ENCODE measurements at places on chromosomes 3 and 15. TPM values are rescaled to one million over a fixed set of nuclear protein-coding genes. Genes with fewer than 3 reads are reported as not detected.

- DNase-seq, result no peak
These were observed 70.5 kb downstream of the LRTM1 start for GRCh38 chr3:54857343-54857742.

- DNase-seq, result peak; percentile 16
These were observed 30.2 kb downstream of the FAM174B start for GRCh38 chr15:92625251-92625980.

Gene GRAMD2A
- 0.32 TPM for polyA plus RNA-seq

Gene KBTBD12
- polyA plus RNA-seq, result not detected

DNA sequence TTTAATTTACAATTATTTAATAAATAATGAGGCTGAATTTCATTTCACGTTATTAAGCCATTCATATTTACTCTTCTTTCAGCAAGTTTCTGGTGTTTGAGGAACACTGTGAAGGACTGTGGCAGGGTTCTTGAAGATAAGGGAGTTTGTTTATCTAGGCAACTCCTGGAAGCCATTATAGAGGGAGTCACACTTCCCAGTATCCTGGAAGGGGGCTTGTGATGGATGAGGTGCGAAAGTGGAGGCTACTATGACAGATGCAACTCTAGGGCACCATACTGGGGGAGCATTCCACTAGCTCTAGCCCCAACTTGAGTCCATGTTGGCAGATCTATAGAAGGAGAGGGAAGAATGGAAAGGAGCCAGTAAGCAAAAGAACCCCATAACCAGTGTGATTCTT lies 14.4 kb downstream of the CNOT10 start:
- no peak for DNase-seq

DNA sequence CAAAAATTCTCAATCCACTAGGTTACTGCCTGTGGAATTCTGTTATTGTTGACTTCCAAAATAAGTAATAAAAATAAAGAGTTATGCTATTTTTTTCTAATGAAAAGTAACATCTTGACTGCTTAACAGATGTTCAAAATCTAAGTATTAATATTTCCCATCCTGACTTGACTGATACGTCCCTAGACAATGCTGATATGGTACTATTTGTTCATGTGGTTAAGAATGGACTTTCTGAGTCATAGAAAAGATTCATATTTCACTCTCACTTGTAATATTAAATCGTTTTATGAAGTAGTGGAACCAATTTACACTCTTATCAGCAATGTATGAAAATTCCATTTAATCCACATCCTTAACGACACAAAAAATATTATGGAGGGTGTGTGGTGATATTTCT lies 104.8 kb upstream of the PLSCR5 start:
- DNase-seq, result no peak

Gene SLC22A13
- polyA plus RNA-seq, result 0.19 TPM

DNA sequence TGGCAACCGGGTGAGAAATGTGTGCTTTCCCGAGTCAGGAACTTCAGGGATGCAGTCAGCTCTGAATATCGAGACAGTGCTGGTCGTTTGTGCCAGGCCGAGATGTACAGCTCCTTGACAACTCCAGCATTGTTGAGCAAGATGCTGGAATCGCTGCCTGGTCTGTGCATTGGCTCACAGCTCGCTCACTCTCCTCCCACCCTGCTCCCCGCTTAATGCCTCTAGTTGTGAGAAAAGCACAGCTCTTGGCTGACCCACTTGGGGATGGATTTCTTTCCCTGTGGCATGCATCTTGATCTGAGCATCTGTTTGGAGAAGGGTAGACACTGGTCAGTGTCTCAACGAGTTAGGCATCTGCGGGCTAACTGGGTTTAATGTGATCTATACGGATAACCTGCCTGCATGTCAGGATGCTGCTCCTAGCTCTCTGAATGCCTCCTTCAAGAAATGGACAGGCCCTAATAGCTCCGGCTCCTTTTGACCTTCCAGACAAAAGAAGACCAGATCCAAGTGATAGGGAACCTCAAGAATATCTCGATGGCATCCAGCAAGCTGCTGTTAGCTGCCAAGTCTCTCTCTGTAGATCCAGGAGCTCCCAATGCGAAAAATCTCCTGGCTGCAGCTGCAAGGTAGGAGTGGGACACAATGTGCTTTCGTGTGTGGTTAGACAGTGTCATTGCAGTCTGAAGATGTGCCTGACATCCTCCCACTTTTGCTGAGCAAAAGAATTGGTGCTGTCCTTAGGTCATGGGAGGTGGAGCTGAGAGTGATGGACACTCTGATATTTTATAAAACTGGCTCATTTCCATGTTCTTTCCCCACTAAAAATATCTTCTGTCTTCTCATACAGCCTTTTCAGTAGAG lies 302.2 kb upstream of the TPM1 start:
- no peak for DNase-seq

Gene PARP16
- 5.3 TPM for polyA plus RNA-seq

DNA sequence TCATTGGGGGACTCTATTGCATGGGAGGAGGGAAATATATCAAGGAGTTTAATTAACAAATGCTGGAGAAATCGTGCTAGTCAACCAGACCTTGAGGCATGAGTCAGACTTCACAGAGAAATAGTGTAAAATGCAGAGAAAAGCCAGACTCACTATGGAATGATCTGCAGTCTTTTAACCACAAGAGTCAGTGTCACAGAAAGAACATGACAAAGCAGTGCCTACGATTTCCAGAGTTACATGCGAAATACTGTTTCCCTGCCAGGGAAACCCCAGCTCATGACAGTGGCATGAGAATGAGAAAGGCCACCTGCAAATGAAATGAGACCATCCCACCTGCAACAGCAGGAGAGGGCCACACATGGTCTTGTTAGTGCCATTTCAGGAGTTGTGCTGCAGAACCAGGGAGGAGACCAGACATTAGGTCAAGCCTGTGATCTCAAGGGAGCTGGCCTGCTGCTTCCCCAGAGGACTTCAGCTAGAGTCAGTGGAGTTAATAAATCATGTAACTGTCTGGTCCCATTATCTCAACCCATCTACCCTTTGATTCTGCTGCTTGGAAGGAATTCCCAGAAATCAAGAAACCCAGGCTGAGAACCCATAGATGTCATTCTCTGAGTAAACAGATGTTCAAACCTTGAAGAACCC lies 79.0 kb downstream of the ERC2 start:
- no peak for DNase-seq

Gene DNAH12
- polyA plus RNA-seq, result not detected

DNA sequence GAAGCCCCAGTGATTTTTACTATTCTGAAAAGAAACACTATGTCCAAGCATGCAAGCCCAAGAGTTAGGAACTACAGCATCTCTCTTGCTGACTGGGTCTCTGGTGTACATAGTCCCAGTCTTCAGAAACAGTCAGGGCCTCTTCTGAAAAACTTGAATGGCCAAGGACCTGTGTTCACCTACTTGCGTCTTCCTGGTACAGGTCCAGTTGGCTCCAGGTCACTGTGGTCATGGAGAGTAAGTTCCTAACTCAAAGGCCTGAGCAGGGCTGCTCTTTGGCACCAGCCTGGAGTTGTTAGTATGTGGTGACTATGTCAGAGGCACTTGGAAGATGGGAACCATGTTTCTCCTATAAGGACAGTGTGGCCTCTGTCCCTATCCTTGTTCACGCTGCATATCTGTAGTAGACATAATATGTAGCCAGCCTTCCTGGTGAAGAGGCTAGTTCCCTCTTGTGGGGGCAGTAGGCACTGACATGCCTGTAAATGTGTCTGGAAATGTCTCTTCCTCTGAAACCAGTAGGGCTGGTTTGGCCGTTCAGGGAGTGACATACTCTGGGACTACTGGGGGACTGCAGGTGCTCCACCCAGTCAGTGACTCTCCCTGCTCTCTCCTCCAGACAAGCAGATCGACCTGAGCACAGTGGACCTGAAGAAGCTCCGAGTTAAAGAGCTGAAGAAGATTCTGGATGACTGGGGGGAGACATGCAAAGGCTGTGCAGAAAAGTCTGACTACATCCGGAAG lies 2.6 kb upstream of the RBM15B start:
- DNase-seq, result no peak

DNA sequence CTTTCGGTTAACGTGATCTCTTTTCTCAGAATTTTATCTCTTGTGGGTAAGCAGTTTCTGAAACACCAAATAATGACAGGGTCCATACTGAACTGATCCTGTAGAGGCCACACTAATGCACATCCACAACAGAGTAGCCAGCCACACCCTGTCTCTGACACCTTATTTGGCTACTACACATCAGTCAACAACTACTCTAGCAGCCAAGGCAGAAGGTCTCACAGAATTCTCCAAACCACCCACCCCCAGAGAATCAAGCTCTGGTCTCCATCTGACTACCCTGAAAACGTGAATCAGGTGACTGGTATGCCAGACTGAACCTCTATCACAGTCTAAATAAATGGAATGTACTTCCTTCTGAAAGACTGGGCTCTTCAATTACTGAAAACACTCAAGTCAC lies 38.0 kb downstream of the EDC3 start:
- DNase-seq, result no peak

Gene HDC
- polyA plus RNA-seq, result not detected

Gene SPATA12
- polyA plus RNA-seq, result not detected

- no peak for DNase-seq
These were observed 236.8 kb downstream of the MEIS2 start for GRCh38 chr15:36863570-36863969.

DNA sequence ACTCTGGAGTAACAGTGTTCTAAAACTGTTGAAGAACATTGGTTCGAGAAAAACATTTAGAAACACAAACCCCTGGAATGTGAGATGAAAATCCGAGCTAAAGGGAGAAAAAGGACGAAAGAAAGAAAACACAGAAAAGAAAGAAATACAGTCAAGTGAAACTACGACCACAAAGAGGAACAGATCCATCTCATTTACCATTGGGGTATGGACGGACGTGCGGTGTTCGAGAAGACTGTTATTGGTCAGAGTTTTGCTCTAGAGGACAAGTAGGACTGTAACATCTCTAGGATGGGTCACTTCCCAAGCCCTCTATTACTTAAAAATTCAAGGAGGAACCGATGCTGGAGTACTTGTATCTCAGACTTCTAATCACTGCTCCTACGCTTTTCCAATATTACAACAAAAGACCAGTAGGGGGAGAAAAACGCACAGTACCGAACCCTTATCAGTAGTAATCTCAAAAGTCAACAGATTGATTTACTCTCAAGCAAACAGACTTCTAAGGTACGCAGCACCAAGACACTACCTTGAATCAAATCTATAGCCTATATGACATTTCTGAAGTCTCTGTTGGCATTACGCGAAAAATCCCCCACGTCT lies 1.1 kb upstream of the PIK3CA start:
- DNase-seq, result no peak

DNA sequence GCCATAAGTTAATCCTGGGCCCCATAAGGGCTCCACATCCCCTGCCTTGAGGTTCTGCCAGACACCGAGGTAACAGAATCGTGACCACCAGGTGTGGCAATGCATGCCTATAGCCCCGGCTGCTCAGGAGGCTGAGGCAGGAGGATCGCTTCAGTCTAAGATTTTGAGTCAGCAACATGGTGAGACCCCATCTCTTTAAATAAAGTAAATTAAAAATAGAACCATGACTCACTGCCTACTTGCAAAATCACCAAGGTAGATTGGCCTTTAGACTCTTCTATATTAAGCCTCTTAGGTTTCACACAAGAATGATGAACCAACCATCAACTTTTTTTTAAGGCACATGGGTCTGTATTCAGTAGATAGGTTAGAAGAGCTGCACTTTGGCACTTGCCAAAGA lies 9.7 kb downstream of the WDR5B start:
- no peak for DNase-seq

Gene TM4SF4
- 0.29 TPM for polyA plus RNA-seq

GRCh38 chr3:25895443-25895842 lies 105.6 kb downstream of the OXSM start:
- peak; percentile 32 for DNase-seq

Gene NLGN1
- 1.7 TPM for polyA plus RNA-seq

DNA sequence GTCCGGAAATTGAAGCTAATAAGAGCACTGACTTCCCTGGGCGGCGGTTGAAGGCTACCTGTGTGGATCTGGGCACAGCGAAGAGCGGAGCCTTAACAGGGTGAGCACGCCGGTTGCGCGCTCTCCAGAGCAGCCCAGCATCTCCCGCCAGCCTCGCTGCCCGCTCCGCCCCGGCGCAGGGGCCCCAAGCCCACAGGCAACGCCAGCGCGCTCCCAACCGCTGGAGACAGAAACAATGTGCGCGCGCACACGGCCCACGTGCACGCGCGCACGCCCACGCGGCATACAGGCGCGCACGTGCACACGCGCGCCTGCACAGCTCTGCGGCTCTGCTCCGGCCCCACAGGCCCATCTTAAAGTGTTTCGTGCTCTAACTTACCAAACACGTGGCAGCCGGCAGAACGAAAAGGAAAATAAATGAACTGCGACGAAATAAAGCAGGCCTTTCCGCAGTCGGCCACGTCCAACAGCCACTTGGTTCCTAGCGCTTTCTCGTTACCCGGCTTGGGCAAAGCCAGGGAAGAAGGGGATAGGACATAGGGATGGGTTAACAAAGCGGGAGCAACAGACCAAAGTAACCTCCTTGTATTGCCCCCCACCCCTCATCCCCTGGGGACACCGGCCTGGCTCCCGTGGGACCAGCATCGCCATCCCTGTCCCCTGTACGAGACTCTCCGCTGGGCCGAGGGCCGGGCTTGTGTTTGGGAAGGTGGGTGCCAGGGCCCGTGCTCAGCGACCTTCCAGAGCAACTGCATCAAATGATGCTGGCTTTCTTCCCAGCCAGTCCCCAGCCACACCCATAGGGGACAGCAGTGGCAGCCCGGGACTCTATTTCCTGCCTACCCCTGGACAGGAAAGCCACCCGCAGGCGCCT lies 203.7 kb downstream of the ABHD5 start:
- DNase-seq, result peak; percentile 61

DNA sequence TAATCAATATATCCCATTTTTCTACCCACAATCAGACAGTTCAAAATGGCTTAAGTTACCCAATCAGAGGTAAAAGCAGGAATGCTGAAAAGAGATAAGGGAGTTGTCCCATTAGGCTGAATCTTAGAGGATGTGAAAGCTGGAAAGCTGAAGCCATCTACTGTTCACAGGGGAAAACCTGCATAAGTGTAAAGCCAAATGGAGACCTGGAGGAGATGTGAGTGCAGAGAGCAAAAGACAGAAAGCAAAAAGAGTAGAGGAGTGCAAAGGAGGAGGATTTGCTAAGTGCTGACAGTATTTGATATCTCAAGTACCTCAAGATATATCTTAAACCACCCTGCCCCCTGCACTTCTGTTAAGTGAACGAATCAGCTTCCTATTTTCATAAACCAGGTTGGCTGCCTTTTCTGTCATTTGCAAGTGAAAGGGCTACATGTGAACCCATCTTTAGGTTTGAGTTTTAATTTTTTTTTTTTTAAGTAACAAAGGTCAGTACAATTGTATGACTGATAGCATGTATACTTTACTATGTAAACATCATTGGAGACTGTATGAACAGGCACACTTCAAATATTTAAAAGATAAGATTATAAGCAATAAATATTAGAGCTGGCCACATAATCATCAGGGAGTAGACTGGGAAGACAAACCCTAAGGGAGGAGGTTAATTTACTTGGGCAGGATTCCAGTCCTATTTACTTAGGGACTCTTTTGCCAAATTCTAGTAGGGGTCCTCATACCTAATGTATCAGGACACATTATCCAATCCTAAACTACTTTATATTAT lies 22.8 kb upstream of the P2RY1 start:
- DNase-seq, result no peak
